Activated gamma-delta T cell (primary cell): ENCODE measurements at places on chromosomes 12 and 14.

- no peak for DNase-seq
Observed at GRCh38 chr14:70097576-70098249, 91.0 kb downstream of the SLC8A3 start.

- no peak for DNase-seq
Observed at GRCh38 chr14:68665792-68666204, 127.1 kb downstream of the ZFP36L1 start.

GRCh38 chr12:109521831-109522230, 44.4 kb downstream of the UBE3B start:
- no peak for DNase-seq

DNA sequence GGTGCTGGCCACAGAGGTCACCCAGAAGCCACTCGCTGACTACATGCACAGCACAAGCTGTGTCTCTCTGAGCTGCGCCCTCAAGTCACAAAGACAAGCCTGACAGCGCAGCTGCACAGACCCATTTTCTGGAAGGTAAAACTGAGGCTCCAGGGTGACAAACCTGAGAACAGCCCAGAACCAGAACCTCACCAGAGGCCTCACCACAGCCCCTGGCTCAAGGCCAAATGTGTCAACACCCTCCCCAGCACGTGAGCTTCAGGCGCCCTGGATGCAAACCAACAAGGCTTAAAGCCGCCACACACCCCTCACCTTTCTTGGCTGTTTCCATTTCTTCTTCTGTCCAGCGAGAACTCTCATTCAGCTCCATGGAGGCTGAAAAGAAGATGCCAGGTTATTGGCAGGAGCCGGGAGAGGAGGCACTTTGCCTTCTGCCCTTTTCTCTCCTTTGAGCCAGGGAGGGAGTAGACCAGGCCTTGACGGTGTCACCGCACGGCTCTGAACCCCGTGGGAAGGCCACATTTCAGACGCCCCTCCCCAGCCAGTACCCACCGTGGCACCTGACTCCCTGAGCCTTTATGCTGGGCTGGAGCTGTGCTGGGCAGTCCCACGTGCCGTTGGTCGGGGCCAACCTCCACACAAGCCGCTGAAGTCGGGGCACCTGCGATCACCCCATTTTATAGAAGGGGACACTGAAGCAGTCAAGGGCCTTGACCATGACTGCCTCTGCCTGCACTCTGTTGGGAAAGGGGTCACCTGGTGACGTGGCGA, 103.1 kb downstream of the RFLNA start:
- no peak for DNase-seq

- no peak for DNase-seq
Observed at GRCh38 chr14:25501749-25502148, 451.8 kb upstream of the STXBP6 start.

GRCh38 chr14:47555333-47555732, 120.1 kb downstream of the MDGA2 start:
- DNase-seq = no peak

GRCh38 chr14:64763801-64764621, 59.8 kb downstream of the PLEKHG3 start:
- no peak for DNase-seq

DNA sequence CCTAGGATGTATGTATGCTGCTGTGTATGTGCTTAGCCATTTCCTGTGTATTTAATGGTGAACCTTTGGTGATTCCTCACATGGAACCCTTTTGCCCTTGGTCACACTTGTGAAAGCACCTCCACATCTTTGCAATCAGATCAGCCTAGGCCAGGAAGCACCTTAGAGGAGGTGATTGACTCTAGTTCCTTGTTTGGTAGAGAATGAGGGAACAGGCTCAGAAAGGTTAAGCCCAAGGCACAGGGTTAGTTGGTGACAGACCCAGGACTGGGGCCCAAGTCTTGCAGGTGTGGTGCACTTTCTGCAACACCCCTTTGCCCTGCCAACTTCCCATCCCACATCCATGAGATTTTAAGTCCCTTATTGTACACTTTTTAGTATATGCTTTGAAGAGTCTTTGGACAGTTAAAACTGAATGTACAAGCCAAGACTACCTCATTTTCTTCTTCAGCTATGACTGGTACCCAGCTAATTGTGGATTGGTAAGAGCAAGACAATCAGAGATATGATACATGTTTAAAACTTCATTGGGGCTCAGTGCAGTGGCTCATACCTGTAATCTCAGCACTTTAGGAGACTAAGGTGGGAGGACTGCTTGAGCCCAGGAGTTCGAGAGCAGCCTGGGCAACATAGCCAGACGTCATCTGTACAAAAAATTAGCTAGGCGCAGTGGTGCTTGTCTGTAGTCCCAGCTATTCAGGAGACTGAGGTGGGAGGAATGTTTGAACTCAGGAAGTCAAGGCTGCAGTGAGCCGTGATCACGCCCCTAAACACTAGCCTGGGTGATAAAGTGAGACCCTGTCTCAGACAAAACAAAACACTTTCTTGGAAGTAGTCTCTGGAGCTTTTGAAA, 71.1 kb downstream of the RASSF3 start:
- DNase-seq = no peak
